Activated CD8-positive, alpha-beta T cell treated with anti-CD3 and anti-CD28 coated beads, Interleukin-2, amount 10 ng/mL, durations not matched to agents 7 days and 5 days (primary cell): ENCODE measurements at places on chromosomes 7 and 10. TPM values are rescaled to one million over a fixed set of nuclear protein-coding genes. Genes with fewer than 3 reads are reported as not detected.

- H3K36me3 ChIP-seq: peaks cover 2% of the 10 kb centered on the region
- DNase-seq: no peak
- peaks cover 52% of the 10 kb centered on the region for H3K27me3 ChIP-seq
- no peak overlapping the region for H3K27ac ChIP-seq
These were observed 2.2 kb upstream of the FZD8 start for GRCh38 chr10:35644050-35644950.

GRCh38 chr10:73263693-73264347 lies 11.4 kb upstream of the MRPS16 start:
- peaks cover 4% of the 10 kb centered on the region for H3K27me3 ChIP-seq
- no peaks in the 10 kb centered on the region for H3K36me3 ChIP-seq
- no peak for DNase-seq
- no peak overlapping the region for H3K27ac ChIP-seq

INHBA gene
- total RNA-seq: not detected

DNA sequence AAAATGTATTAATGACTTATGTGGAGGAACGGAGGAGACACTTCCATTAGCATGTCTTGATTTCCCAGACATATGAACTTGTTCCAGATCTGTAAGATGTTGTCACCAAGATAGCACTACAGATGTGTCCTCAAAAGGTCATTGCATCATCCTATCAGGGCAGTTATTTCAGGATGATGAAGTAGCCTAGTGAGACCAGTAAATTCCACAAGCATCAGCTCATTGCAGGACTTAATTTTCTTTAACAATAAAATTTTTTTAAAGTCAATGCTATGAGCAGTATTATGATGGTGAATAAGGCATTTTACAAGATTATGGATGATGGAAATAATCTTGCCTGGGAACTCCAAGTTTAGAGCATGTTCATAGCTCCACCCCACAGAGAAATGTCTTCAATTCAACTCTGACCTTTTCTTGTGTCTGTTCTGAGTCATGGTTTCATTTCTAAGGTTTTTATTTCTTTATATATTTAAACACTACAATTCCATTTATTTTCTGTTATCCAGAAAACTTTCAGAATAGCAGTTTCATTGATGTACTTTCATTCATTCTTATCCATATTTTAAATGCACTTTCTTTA lies 1203.3 kb upstream of the CELF2 start:
- no peak for DNase-seq
- H3K27ac ChIP-seq: no peak overlapping the region
- H3K27me3 ChIP-seq: no peaks in the 10 kb centered on the region
- H3K36me3 ChIP-seq: no peaks in the 10 kb centered on the region

CYP26C1 gene
- total RNA-seq: 0.11 TPM

- H3K36me3 ChIP-seq: no peaks in the 10 kb centered on the region
- no peak overlapping the region for H3K27ac ChIP-seq
- no peak overlapping the region for H3K4me3 ChIP-seq
- DNase-seq: no peak
- H3K27me3 ChIP-seq: no peaks in the 10 kb centered on the region
- no peaks in the 10 kb centered on the region for H3K4me1 ChIP-seq
These were observed 374.2 kb upstream of the SEMA3A start for GRCh38 chr7:84568781-84569180.

AGAP5 gene
- 10.0 TPM for total RNA-seq

DNA sequence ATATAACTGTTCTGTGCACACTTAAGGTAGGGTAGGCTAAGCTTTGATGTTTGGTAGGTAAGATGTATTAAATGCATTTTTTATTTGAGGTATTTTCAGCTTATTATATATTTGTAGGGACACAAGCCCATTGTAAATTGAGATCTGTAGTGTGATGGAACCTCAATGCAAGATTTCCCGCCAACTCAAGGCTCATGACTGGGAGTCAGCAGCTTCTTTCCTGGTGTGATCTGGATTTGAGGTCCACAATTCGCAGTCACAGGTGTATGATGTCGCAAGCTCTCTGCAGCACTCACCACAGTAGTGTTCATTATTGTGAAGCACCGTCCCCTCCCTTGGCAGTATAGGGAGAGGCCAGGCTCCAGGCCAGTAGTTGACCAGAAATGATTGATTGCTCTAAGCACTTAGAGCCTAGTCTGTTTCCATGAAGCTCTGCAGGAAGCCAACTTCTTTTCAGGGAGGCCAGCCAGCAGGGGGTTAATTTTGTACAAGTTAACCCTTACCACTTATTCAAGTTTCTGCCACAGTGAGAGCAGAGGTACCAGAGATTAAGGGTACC lies 54.9 kb downstream of the SEM1 start:
- peaks cover 2% of the 10 kb centered on the region for H3K4me1 ChIP-seq
- H3K27me3 ChIP-seq: no peaks in the 10 kb centered on the region

PRSS37 gene
- total RNA-seq: not detected

- no peak overlapping the region for H3K4me3 ChIP-seq
- no peak overlapping the region for H3K27ac ChIP-seq
- DNase-seq: no peak
- H3K27me3 ChIP-seq: peaks cover 7% of the 10 kb centered on the region
- no peaks in the 10 kb centered on the region for H3K4me1 ChIP-seq
These were observed 267.8 kb upstream of the SHH start for GRCh38 chr7:156080046-156080445.

SFTPA1 gene
- not detected for total RNA-seq

DENND2A gene
- not detected for total RNA-seq

- peaks cover 43% of the 10 kb centered on the region for H3K4me1 ChIP-seq
- DNase-seq: no peak
- H3K27me3 ChIP-seq: peaks cover 7% of the 10 kb centered on the region
- peaks cover 4% of the 10 kb centered on the region for H3K36me3 ChIP-seq
These were observed 18.0 kb downstream of the MXI1 start for GRCh38 chr10:110225441-110225755.

FEZF1 gene
- total RNA-seq: not detected
